Testis (tissue), 5 donors: ENCODE measurements at places on chromosomes 11 and 22. TPM values are rescaled to one million over a fixed set of nuclear protein-coding genes. Genes with fewer than 3 reads are reported as not detected.

Gene C11orf87
- 0.19 TPM for total RNA-seq

Gene RBX1
- total RNA-seq = 47.1 TPM

Gene USH1C
- 1.2 TPM for total RNA-seq

Gene ELFN2
- 5.3 TPM for total RNA-seq

Gene SLCO2B1
- total RNA-seq = 46.2 TPM

Gene FREY1
- 22.7 TPM for total RNA-seq
